ENCODE measurements at places on chromosomes 13 and 19.

DNA sequence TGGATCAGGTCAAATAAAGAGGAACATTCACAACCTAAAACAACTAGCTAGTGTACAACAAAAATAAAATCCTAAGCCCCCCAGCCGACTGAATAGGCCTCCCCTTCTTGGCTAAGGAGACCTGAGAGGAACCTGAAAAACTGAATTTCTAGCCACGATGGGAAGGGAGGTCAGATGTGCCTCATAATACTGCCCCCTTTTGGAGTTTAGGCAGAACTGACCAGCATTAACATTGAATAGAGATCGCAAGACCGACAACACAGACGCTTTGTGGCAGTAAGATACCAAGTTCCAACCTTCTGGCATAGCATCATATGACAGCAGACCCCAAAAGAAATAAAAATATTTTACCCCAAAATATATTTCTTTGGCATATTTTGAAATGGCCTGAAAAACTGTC lies 15.9 kb downstream of the CBY2 start:
- DNase-seq: no peak

DNA sequence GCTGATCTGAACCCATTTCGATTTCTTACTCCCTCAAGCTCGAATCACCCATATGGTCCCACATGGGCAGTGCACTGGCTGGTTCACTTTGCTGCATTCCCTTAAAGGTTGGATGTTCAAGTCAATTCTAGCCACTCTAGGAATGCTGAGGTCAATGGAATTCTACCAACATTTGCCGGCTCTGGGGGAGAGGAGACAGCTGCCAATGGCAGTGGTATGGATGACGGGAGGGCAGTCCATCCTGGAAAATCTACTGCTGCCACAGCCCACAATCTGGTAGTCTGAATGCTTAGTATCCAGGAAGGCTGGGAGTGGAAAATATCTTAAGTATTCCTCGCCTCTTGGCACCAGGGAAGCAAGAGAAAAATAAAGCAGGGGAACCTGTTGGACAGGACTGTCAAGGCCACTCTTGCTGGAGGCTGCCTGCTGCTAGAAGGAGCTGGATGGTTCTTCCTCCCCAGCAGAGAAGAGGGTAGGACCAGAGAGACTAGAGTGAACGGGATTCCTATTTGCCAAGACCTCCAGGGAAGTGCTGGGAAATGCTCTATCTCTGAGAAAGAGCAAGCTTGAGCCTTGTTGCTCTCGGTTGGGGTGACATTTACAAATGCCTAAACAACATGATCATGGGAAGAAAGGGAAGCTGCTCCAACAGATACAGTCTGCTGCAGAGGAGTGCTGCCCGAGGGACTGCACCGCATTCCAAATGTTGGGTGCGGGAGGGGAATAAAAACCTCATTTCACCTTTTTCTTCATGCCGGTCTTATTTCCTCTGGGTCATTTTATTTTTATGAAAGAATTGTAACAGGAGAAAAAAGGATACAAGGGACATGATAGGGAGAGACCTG lies 20.7 kb upstream of the HMGB1 start:
- no peak for DNase-seq

GRCh38 chr13:81480634-81481033 lies 1139.7 kb upstream of the SPRY2 start:
- no peak for DNase-seq

DNA sequence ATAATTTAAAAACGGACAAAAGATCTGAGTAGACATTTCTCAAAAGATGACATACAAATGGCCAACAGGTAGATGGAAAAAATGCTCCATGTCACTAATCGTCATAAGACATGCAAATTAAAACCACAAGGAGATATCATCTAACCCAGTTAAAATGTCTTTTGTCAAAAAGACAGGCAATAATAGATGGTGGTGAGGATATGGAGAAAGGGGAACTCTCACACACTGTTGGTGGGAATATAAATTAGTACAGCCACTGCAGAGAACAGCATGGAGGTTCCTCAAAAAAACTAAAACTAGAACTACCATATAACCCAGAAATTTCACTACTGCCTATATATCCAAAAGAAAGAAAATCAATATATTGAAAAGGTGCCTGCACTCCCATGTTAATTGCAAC lies 37.9 kb downstream of the OR10H4 start:
- DNase-seq: no peak

- peak; percentile 10 for DNase-seq
Observed at GRCh38 chr13:49759503-49759902, 33.0 kb downstream of the KPNA3 start.

- DNase-seq: no peak
Observed at GRCh38 chr13:37364007-37364406, 234.6 kb downstream of the POSTN start.

GRCh38 chr13:32107474-32107873 lies 75.9 kb downstream of the FRY start:
- DNase-seq: no peak

DNA sequence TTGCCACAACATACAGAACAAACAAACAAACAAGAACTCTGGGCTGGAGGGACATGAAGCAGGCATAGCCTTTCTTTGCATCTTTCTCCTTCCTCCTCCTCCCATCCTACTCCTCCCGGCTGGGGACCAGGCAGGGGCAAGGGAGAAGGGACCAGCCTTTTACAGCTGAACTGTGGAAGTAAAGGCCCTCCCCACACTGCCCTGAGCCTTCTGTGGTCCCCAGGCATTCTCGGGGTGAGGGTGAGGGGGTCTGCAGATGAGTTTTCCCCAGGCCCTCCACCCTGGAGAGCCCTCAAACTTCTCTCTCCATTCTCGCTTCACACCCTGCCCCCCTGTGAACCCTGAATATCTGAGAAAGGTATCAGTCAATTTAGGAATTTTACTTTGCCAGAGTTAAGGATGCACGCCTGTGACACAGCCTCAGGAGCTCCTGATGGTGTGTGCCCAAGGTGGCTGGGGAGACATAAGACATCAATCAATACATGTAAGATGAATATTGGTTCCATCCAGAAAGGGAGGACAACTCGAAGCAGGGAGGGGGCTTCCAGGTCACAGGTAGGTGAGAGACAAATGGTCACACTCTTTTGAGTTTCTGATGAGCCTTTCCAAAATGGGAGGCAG lies 170.9 kb downstream of the COL4A1 start:
- DNase-seq: no peak

- peak; percentile 46 for DNase-seq
Observed at GRCh38 chr19:33241530-33242101, 16.0 kb upstream of the SLC7A10 start.

DNA sequence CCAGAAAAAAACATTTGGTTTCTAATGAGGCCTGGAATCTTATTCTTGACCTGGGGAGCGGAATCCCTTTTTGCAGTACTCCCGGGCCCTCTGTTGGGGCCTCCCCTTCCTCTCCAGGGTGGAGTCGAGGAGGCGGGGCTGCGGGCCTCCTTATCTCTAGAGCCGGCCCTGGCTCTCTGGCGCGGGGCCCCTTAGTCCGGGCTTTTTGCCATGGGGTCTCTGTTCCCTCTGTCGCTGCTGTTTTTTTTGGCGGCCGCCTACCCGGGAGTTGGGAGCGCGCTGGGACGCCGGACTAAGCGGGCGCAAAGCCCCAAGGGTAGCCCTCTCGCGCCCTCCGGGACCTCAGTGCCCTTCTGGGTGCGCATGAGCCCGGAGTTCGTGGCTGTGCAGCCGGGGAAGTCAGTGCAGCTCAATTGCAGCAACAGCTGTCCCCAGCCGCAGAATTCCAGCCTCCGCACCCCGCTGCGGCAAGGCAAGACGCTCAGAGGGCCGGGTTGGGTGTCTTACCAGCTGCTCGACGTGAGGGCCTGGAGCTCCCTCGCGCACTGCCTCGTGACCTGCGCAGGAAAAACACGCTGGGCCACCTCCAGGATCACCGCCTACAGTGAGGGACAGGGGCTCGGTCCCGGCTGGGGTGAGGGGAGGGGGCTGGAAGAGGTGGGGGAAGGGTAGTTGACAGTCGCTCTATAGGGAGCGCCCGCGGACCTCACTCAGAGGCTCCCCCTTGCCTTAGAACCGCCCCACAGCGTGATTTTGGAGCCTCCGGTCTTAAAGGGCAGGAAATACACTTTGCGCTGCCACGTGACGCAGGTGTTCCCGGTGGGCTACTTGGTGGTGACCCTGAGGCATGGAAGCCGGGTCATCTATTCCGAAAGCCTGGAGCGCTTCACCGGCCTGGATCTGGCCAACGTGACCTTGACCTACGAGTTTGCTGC lies at the start of gene ICAM4:
ICAM4 (plus strand) TSS at position 153 of the 935 bp plus-strand sequence; CDS start at position 211, 58 bp downstream.
- peak; percentile 46 for DNase-seq

GRCh38 chr19:34260771-34261173 lies 6.4 kb downstream of the GARRE1 start:
- no peak for DNase-seq

- no peak for DNase-seq
Observed at GRCh38 chr13:37995092-37995491, 125.5 kb upstream of the TRPC4 start.

GRCh38 chr13:44414716-44415115 lies 41.1 kb downstream of the SERP2 start:
- no peak for DNase-seq

DNA sequence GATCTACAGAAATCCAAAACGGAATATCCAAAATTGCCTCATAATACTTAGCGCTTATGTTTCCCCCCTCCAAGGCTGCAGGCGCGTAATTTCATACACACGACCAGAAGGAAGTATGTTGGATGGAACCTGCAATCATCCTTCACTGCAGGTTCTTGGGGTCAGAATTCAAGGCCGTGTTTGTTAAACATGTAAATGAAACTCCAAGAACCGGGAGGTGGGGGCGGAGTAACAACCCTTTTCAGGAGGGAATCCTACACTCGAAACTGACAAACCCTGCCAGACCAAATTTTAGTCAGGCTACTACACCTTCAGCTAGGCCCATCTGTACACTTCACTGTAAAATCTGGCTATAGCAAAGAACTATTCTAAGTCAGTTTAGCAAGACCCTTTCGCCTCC lies 1.3 kb downstream of the ZNF607 start:
- no peak for DNase-seq

- DNase-seq: no peak
Observed at GRCh38 chr13:79695754-79696153, 214.8 kb downstream of the NDFIP2 start.

DNA sequence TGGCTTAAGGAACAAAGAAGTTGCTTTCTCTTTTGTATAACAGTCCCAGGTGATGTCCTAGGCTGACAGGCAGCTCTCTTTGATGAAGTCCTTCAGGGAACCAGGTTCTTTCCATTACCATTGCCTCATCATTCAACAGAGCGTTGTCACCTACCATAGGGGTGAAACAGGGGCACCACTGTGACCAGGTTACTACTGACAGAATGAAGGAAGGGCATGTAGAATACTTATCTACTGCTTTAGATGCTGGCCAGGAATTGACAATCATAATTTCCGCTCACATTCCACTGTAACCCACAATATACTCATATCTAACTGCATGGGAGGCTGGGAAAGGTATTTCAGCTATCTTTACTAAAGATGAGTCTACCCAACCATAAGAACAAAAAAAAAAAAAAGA lies 148.0 kb upstream of the FNDC3A start:
- no peak for DNase-seq

- DNase-seq: no peak
Observed at GRCh38 chr13:35856084-35856483, 275.1 kb downstream of the DCLK1 start.

DNA sequence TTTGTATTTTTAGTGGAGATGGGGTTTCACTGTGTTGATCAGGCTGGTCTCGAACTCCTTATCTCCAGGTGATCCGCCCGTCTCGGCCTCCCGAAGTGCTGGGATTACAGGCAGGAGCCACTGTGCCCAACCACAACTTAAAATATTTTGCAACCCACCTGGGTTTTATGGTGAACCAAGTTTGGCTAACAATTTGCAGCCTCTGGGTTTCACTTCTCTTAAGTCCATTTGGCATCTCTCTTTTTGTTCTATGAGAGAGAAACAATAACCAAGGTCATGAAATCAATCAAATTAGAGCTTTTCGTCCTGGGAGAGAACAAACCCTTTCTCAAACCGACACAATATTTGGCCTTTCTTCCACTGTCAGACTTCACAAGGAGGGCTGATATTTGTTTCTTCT lies 5.6 kb upstream of the SMAD9 start:
- no peak for DNase-seq

- DNase-seq: no peak
Observed at GRCh38 chr19:5376928-5377327, 36.3 kb upstream of the PTPRS start.

- no peak for DNase-seq
Observed at GRCh38 chr13:68056816-68057710, 826.9 kb upstream of the PCDH9 start.

DNA sequence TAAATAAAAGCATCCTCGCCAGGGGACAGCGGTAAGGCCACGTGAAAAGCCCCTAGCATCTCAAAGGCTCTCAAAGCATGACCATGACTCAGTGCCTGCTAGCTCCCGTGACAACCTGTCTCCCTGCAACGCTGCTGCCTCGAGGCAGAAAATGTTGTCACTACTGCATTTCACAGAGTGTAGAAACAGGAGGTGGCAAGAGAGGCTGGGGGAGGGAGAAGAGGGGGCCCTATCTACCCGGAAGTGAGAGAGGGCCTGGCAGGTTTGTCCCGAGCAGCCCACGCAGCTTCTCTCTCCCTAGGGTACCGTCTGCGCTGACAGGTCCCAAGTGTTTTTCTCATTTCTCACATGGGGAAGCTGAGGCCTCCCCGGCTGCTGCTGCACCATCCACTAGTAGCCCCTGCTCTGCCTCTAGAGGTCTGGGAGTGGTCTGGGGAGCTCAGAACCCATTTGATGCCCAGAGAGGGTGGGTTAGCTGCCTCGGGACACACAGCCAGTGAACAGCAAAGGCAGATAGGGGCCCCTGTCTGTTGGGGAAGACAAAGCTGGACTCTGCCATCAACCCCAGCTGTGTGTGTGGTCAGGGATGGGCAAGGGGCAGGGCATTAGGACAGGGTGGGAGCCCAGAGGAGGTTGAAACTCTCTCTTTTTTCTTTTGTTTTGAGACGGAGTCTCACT lies 3.7 kb downstream of the TINCR start:
- no peak for DNase-seq

DNA sequence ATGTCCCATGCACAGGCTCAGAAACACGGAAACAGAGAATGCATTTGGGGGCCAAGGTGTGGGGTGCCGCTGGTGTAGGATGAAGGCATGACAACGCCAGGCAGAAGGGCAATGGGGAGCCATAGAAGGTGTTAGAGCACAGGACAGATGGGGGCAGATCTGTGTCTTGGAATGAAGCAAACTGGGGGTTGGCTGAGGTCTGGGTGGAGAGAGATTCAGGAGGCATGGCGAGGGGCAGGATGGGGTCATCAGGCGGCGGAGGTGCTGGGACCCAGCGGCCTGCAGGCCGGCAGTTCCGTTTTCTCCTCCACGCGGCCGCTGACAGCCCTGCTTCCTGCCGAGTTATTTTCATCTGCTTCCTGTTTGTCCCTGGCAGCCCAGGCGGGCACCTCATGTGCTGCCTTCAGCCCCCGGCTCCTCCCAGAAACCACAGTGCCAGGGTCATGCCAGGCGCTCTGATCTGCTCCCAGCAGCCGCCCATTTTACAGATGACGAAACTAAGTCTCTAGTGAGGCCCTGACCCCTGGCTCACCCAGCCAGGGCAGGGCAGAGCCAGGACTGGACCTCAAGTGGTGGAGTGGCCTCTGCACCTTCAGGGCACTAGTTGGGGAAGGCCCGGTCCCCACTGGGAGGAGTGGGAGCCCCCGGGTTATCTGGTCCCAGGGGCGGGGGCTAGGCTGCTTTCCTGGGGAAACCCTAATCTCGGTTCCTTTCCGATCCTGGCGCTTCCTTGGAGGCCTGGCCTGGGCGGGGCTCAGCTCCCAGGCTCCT lies 2.2 kb downstream of the ARHGAP45 start:
- peak; percentile 78 for DNase-seq

GRCh38 chr13:75908141-75908540 lies 272.0 kb downstream of the LMO7 start:
- no peak for DNase-seq
